CD8-positive, alpha-beta memory T cell (primary cell): ENCODE measurements at places on chromosomes 5 and 9. TPM values are rescaled to one million over a fixed set of nuclear protein-coding genes. Genes with fewer than 3 reads are reported as not detected.

GRCh38 chr9:38527503-38527902, 92.9 kb downstream of the ANKRD18A start:
- no peak for DNase-seq

DNA sequence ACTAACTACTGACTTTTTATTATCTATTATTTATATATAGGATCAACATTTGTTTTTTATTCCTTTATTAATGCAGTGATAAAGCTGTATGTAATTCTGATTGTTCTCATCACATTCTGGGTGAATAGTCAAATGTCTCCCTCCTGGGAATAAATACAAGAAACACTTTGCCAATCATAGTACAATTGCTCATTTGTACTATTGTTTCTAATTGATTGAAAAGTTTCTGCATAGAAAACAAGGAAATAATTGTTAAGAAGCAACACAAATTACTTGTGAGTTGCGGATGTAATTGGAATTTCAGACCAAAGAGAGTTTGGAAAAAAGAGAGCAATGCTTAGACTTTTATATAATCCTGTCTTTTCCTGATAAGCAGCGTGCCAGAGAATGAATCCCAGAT, 1013.9 kb downstream of the EFNA5 start:
- DNase-seq: no peak

DNA sequence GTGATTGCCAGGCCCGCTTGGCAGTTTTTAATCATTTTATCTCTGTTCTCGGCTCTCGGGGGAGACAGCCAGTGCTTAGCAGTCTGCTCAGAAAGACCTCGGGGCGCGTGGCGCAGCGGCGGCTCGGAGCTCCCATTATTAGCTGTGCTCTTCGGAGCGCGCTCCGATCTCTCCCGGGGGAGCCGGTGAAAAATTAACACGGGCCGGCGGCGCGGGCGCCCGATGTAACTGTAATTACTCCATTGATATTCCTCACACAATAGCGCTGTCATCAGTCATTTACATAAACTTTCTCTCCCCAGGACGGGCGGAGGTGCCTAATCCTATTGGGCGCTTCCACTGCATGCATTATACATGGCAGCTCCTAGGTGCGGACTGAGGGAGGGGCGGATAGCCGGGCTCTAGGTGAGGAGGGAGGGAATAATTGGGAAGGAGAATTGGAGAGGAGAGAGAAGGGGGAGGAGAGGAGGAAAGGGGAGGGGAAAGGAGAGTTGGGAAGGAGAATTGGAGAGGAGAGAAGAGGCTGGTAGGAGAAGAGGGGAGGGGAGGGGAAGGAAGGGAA, 24.9 kb downstream of the LMX1B start:
- no peak for DNase-seq

GRCh38 chr9:28934111-28934510, 1360.8 kb upstream of the C9orf72 start:
- DNase-seq: no peak

DNA sequence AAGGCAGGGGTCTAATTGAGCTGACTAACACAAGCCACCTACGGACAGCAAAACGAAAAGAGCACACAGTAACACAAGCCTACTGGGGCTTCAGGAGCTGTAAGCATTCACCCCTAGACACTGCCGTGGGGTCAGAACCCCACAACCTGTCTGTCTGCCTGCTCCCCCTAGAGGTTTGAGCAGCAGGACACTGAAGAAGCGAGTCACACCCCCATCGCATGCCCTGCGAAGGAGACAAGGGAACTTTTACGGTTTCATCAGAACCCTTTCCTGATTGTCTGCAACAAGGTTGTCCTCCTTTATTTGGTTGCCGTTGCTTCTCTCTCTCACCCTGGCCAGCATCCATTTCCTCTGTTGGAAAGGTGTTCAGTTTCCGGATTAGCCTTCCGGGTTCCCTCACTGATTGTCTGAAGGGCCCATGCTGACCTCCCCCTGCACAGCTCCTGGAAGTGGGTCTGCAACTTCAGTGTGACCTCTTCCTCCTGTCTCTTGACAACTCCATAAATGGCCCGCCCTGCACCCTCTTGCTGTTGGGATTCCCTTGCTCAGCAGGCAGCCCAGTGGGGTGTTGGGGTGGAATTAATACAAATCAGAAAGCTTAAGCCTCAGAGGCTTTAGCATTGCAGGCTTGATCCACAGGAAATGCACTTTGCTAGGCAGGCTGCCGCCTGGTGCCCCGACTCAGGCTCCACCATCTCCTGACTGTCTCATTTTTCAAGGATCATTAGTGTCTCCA, 258.9 kb upstream of the TLE4 start:
- no peak for DNase-seq

- no peak for DNase-seq
These were observed 326.1 kb downstream of the PLK2 start for GRCh38 chr5:58133631-58134296.

DNA sequence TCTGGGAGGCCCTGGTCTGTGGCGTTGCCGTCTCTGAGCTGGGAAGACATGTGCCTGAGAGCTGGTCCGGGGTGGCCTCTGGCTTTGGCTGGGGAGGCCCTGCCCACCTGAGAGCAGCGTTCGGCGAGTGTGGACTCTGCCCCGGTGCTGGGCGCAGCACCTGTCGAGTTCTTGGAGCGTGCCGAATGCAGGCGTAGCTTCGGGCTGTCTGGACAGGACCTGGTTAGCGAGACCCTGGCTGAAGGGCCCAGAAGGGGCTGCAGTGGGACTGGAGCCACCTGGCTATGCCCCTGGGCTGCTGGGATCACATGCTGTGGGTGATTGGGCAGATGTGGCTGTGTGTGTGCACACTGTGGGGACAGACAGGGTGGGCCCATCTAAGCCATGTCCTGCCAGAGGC, 56.5 kb downstream of the RXRA start:
- DNase-seq: no peak

- DNase-seq: no peak
These were observed 67.7 kb downstream of the NUP214 start for GRCh38 chr9:131193051-131193450.

- DNase-seq: no peak
These were observed 99.5 kb downstream of the DAB2IP start for GRCh38 chr9:121750715-121751623.

DNA sequence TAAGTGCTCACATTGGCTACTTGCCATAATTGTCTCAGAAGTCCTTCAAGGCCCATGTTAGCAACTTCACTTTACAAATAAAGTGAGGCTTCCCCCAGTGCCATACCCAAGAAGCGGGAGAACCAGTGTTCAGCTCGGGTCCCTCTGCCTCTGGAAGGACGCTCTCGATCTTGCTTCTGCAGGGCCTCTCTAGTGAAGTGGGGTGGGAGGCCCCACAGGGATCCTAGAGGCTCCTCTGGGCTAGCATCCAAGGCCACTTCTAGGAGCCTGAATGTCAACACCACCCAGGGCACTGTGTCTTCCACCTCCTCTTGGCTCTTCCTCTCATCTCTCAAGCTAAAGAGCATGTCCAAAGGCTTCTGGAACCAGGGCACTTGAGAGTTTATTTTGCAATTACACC, 282.5 kb downstream of the GADD45G start:
- no peak for DNase-seq

- DNase-seq: no peak
These were observed 45.0 kb upstream of the ACO1 start for GRCh38 chr9:32339424-32339823.

DNA sequence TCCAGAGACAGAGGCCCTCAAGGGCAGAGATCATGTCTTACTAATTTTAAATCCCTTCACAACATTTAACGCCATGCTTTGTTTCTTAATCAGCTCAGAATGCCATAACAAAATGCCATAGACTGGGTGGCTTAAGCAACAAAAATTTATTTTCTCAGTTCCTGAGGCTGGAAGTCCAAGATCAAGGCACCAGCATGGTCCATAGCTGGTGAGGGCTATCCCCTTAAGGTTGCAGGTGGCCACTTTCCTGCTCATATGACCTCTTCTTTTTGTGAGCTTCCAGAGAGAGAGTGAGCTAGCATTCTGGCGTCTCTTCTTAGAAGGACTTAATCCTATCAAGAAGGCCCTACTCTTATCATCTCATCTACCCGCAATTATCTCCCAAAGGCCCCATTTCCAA, 470.3 kb downstream of the ZNF608 start:
- no peak for DNase-seq

DNA sequence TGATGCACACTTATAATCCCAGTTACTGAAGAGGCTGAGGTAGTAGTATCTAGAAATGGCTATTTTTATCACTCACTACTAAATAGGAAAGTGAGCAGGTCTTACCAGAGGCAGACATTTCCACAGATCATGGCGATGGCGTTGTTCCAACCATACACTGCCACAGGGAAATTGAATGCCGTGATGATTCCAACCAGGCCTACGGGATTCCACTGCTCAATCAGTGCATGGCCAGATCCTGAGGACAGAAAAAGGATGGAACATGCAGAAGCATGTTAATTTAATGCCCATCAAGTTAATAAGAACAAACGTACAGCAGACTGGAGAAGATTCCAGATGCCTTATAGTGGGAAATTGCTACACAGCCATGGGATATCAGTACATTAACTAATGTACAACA, 18.0 kb downstream of the ALDH7A1 start:
- DNase-seq: no peak

DNA sequence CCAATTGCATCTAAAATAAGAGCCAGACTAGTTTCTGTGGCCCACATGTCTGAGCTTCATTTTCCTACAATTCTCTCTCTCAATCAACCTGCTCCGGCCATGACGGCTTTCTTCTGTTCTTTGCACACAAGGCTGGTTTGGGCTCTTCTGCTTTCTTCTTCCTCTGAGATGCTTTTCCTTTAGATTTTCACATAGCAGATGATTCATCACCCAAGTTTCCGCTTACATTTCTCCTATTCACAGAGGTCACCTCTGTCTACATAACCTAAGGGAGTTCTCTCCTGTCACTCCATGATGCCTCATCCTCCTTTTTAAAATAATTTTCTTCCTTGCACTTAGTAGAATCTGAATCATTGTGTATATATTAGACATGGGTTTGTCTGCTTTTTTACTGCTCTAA, 334.6 kb upstream of the TUSC1 start:
- no peak for DNase-seq

GRCh38 chr5:62214701-62215100, 91.3 kb upstream of the KIF2A start:
- DNase-seq: no peak

DNA sequence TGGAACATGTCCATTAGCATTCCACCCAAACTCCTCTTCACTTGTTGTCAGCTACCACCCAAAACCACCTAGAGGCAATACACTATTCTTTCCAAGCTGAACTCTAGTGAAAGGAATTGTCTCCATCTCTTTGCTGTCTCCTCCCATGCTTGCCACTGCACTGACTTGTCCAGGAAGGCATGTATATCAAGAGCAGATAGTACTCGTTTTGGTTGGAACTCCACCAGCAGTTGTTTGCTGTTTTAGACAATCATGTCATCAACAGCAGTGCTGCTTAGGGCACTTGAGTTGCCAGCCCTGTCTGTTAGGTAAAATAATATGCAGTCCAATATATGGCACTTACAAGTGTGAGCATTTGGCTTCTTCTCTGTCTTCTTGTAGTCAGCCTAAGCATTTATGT, 80.0 kb upstream of the SAP30L start:
- no peak for DNase-seq

- no peak for DNase-seq
These were observed 396.5 kb downstream of the ZNF608 start for GRCh38 chr5:124349931-124350330.

GRCh38 chr9:105216440-105217178, 27.8 kb upstream of the SLC44A1 start:
- no peak for DNase-seq

- DNase-seq: no peak
These were observed 65.9 kb downstream of the HABP4 start for GRCh38 chr9:96515621-96516470.

DNA sequence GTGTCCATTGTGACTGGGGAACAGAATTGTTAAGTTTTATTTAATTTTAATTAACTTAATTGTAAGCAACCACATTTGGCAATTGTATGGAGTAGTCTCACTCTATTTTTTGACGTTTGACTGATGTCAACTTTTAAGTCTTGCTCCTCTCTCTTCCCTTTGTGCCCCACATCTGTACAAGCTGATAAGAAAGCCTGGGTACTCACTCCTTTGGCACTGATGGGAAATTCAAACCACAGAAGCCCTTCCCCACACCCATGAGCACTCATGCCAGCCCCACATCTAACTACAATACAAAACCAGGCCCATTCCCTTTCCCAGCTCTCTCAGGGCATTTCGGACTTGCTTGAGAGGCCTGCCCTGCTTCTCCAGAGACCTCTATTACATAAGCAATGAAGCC, 451.5 kb upstream of the KIF2A start:
- no peak for DNase-seq

GRCh38 chr5:37888476-37888875, 48.6 kb upstream of the GDNF start:
- DNase-seq: no peak

GRCh38 chr5:79595086-79595485, 17.2 kb upstream of the TENT2 start:
- no peak for DNase-seq

SELENOP gene
- 0.75 TPM for total RNA-seq

TNC gene
- total RNA-seq: 1.2 TPM

PRRX2 gene
- total RNA-seq: 0.35 TPM

PCDHGA5 gene
- 0.11 TPM for total RNA-seq

GARIN3 gene
- total RNA-seq: 0.50 TPM

SLIT3 gene
- 0.72 TPM for total RNA-seq

THBS4 gene
- 0.55 TPM for total RNA-seq

ORM2 gene
- not detected for total RNA-seq

SHISAL2B gene
- total RNA-seq: not detected

DMGDH gene
- not detected for total RNA-seq

CACNA1B gene
- not detected for total RNA-seq

IL5 gene
- total RNA-seq: 84.3 TPM

C9orf50 gene
- total RNA-seq: not detected

EIF4E1B gene
- not detected for total RNA-seq

F2RL1 gene
- total RNA-seq: 2.1 TPM

TMEM232 gene
- total RNA-seq: 0.92 TPM
